ENCODE measurements at places on chromosomes 7 and 10. TPM values are rescaled to one million over a fixed set of nuclear protein-coding genes. Genes with fewer than 3 reads are reported as not detected.

PIK3AP1 gene
- 10.0 TPM for total RNA-seq

FKBP9 gene
- 95.1 TPM for total RNA-seq

FKBP14 gene
- total RNA-seq = 7.3 TPM

C7orf57 gene
- 12.3 TPM for total RNA-seq

GIMAP6 gene
- total RNA-seq = 3.9 TPM

Measured in testis (tissue), 5 donors.